ENCODE measurements at places on chromosomes 6 and 20.

- DNase-seq = no peak
Observed at GRCh38 chr6:156068881-156069280, 613.2 kb upstream of the NOX3 start.

DNA sequence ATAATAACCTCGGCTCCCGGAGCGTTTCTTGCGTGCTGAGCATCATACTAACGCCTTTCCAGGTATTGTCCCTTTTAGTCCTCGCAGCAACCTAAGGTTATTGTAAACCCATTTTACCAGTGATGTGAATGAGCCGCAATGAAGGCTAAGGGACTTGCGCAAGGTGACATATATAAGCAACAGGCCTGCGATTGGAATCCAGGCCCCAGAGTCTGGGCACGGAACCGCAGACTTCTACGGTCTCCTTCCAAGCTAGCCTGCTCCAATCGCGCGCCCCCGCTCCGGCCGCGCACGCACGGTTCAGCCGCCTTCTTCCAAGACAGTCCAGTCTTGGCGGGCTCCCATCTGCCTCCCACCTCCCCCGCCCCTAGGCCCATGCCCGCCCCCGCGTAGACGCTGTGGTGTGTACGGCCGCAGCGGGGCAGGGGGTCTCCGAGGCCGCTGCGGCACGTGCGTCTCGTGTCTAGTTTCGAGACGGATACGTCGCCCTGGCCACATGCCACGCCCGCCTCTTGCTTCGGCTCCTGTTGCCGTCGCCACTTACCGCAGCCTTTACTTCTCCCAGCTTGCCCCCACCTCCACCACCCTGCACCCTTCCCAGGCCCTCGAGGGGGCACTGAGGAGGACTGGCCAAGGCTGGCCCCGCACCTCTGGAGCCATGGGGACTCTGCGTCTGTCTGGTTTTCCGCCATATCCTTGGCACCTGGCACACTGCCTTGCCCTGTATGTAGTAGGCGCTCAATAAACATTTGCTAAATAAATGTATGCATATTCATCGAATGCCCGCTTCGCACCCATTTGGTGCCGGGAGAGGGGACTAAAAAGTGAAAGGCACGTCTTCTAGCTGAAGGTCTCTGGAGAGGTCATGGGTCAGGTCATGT lies 855 bp upstream of the GFOD1 start:
- peak; percentile 34 for DNase-seq

- DNase-seq = no peak
Observed at GRCh38 chr6:157244175-157244574, 79.1 kb downstream of the TMEM242 start.

GRCh38 chr20:25223179-25223661 lies 24.7 kb upstream of the PYGB start:
- DNase-seq = no peak

- no peak for DNase-seq
Observed at GRCh38 chr6:147384029-147384428, 124.5 kb upstream of the SAMD5 start.

DNA sequence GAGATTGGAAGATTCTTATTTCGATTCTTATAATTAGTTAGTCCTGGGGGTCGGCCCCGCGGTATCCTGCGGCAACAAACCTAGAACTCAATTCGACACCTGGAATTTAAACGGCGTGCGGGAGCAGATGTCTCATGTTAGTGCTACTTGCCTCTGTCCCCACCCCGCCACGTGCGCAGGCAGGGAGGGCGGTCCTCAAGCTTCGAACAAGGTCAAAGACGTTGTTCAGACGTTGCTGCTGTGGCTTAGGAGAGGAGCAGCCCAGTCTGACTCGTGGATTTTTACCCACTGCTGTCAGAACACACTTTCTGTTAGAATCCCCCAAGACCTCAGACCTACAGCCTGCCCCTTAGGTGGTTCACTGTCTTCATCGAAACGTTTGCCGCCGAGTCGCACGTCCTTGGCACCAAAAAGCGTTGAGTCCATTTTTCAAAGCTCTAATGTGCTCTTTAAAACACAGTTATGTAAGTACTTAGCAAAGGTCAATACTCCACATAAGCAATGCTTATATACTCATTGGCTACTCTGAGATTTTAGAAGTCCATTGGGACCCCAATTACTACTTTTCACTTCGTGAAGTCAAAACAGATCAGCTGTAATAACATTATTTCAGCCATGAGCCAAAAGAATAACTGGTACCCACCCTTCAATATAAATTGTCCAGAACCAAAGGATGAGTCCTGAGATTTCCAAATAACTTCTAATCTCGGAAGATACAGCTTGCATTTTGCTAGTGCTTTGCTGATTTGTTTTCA lies 2.7 kb upstream of the C6orf62 start:
- DNase-seq = no peak

GRCh38 chr6:34696189-34696738 lies 303 bp downstream of the ILRUN start:
- DNase-seq = no peak

GRCh38 chr20:15700147-15700765 lies 873.0 kb downstream of the KIF16B start:
- DNase-seq = no peak

DNA sequence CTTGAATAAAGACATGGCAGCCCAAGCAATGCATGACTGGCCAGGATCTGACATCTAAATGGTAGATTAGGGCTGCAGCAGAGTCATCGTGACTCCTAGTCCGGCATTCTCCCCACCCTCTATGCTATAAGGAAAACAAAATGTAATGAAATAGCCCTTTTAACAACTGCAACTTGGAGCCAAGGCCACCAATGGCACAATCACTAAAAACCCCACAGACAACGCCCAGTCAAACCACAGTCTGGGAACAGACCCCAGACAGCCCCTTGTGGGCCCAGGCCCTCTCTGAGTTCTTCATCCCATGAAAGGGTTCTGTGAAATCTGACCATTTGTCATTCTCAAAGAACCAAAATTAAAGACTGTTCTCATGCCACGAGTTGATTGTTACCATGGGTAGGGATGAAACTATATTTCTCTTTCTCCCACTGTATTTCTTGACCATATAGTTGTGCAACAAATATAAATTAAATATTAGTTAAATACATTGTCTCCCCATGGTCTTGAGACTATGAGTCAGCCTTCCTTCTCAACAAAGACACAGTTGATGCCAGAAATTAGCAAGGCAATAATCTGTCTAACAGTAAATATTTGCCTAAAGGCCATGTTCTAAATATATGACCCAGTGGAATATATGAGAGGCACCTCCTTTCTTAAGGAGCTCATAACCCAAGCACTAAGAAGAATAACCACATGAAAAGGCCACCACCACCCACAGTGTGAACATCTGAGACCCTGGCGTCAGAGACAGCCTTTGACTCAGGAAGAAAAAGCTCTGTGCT lies 85.6 kb upstream of the SSTR4 start:
- DNase-seq = no peak

DNA sequence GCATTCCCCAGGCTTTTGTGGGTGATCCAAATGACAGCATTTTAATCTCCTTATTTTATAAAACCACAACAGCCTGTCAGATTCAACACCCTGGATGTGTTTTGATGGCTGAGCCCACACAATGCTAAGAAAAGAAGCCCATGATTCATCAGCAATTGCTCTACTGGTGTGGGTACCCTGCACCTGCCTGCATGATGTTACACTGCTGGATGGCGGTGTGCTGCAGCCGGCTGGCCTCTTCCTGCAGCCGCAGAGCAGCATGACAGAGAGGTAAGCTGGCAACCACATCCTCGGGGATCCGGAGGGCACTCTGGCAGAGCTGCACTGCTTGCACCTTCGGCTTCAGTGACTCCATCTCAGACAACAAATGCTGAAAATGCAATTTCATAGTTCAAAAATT lies 327.5 kb downstream of the SYNE1 start:
- peak; percentile 50 for DNase-seq

DNA sequence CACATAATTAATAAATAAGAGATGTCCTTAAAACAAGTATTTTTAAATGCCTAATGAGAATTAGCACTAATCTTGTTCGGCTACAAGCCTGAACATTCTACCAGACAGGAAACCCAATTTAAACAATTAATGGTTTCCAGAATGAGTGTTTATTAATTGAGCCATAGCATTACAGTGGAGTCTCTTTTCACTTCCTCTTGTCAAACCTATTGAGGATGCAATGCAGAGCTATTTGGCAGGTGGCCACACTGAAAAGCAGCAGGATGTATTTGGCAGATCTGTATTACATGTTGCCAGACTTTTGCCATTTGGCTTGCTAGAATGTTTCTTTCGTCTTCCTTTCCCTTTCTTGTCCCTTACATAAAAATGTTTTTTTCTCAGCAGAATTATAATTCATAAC lies 475.2 kb upstream of the MARCKS start:
- no peak for DNase-seq

DNA sequence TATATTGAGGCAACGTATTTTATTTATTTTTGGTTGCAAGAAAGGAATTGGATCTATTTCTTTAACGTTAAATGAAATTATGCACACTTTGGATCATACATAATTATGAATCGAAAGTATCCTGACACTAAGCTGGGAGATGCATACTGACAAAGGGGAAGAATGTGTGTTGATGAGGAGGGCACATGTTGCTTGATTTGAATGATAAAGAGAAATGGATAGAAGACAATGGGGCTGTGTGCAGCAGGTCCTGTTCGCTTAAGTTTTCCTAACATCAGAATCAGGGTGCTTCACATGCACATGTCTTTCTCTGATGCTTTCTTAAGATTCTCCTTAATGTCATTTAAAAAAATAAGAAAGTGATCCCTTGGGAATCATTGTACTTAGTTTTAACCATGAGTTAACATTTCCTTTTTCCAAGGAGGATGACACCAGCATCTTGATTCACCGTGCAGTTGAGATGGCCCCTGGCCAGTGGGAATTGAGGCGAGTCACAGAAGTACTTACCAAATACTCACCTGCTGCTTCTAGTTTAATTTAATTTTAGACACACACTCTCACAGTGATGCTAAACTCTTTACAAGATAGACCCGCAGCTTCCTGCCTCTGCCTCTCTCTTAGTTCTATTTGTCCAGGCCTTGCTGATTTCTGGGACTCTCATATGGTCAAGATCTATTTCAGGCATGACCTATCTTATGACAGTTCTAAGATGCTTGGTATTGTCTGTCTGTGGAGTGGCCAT lies 116.5 kb downstream of the CLIC5 start:
- no peak for DNase-seq

- no peak for DNase-seq
Observed at GRCh38 chr6:137259349-137259748, 40.2 kb upstream of the IFNGR1 start.

GRCh38 chr6:108621117-108621516 lies 60.4 kb downstream of the FOXO3 start:
- no peak for DNase-seq

DNA sequence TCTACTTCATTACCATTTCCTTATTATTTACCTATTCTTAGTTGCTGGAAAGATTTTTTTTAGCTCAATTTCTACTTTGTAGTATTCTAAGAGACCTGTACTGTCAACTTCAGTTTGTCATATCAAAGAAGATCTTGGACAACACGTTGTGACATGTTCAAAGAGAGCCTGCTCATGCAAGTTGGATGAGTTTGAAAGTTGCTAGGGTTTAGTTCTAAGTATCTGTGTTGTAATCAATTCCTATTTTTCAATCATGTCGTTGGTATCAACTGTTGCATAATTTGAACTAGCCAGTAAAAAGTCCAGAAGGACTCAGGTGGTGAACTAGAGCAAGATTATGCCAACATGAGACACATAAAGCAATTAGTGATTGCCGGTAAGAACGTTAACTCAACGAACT lies 30.2 kb downstream of the PKIB start:
- no peak for DNase-seq

- DNase-seq = no peak
Observed at GRCh38 chr6:107712665-107713551, 111.2 kb downstream of the SCML4 start.

- DNase-seq = no peak
Observed at GRCh38 chr20:34527016-34527415, 10.8 kb downstream of the DYNLRB1 start.

DNA sequence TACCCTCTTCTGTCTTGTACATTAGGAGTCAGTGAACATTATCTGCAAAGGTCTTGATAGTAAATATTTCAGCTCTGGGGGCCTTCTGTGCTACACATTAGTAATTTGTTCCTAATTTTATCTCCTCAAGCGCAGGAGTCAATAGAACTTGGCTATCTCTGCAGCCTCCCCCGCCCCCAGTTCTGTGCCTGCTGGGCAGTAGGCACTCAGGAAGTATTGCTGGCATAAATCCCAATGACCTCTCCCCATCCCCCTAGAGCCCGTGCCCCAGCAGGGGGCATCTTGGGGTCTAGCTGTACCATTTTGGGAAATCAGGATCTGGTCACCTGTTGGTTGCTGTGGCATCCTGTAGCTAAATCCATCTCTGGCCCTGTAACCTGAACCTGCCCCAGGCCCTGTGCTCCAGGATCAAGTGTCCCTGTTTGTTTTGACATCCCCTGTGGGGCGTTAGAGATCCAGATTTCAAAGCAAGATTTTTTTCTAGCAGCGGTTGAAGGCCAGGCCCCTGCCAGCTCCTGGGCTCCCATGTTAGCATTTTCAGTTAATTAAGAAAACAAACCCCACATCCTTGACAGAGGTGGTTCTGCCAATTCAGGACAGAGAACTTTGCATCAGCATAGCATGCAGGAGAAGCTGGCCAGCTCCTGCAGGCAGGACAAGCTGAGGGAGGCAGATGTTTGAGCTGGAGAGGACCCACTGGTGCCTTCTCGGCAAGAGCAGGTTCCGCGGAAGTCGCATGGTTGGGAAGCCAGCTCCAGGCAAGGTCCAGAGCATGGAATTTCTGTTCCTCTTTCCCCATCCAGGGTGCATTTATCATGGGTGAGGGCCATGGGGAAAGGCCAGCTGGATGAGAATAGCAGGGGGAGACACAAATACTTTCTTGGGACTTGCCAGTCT lies 32.1 kb downstream of the DAAM2 start:
- DNase-seq = no peak

- no peak for DNase-seq
Observed at GRCh38 chr6:37761554-37762271, 57.8 kb upstream of the ZFAND3 start.

- DNase-seq = no peak
Observed at GRCh38 chr20:38957235-38957876, 4.8 kb upstream of the DHX35 start.

- no peak for DNase-seq
Observed at GRCh38 chr20:57769756-57770155, 59.9 kb upstream of the PMEPA1 start.

DNA sequence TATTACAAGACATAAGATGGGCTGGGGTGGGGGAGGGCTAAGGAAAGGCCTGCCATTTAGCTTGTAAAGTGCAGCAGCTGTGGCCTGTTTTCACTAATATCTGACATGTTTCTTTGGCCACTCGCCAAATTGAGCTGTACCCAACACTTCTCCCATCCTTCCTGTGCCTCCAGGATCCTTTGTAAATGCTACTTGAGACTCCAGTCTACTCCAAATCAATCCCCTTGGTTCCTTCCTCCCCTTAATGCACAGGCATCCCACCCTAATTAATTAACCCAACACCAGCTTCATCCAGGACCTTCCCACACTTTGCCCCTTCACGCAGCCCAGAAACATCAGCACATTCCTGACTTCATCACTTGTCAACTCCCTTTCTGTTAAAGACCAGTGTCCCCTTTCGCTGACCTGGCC lies 55.0 kb upstream of the TCF21 start:
- no peak for DNase-seq

DNA sequence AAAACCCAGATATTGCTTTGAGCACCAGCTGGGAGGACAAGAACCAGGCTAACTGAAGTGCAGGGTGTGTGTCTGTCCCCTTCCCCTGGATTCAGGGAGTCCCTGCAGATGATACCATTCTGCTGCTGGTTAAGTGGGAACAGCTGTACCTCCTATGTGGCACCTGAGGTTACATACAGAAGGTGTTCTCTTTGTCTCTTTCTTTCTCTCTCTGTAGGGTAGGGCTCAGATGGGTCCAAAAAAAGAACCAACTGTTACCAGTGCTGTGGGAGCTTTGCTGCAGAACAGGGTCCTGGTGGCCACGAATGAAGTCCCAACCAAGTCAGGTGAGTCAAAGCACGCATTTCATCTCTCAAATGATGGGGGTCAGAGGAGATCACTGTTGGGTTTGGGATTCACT lies 38.6 kb downstream of the ZC2HC1B start:
- DNase-seq = no peak

All from activated CD4-positive, CD25-positive, alpha-beta regulatory T cell treated with anti-CD3 and anti-CD28 coated beads, Interleukin-2, amount 50 U/mL, for 72 hours (primary cell).